ENCODE measurements at places on chromosomes 7 and 10. TPM values are rescaled to one million over a fixed set of nuclear protein-coding genes. Genes with fewer than 3 reads are reported as not detected.

CLDN4 gene
- total RNA-seq, result 219 TPM

GDF2 gene
- total RNA-seq, result not detected

GRID2IP gene
- total RNA-seq, result 0.21 TPM

LIPM gene
- total RNA-seq, result not detected

TRPV6 gene
- 5.0 TPM for total RNA-seq

C10orf62 gene
- total RNA-seq, result not detected

LIPK gene
- total RNA-seq, result not detected

FMC1 gene
- total RNA-seq, result 11.1 TPM

ZMIZ2 gene
- total RNA-seq, result 96.1 TPM

SH2D4B gene
- total RNA-seq, result 0.37 TPM

GSTO2 gene
- total RNA-seq, result 9.5 TPM

DNA sequence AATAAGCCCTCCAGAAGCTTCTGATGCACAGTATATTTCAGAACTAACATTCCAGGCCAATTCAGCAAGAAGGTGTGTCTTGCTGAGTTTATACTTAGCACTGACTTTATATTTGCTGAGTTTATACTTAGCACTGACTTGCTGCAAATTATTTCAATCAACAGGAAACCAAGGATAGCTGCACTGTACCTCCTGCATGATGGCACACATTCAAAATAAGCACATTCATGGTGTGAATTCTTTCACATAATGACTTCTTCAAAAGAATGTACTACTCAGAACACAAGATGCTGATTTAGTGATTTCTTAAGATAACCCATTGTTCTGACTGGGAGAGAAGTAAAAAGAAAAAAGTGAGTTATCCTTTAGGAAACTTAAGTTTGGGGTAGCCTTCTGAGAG is 52.0 kb downstream of the JAZF1 start:
- H3K4me1 ChIP-seq, result no peaks in the 10 kb centered on the region
- H3K4me3 ChIP-seq, result no peak overlapping the region
- no peak overlapping the region for H3K27ac ChIP-seq
- H3K36me3 ChIP-seq, result no peaks in the 10 kb centered on the region

DNA sequence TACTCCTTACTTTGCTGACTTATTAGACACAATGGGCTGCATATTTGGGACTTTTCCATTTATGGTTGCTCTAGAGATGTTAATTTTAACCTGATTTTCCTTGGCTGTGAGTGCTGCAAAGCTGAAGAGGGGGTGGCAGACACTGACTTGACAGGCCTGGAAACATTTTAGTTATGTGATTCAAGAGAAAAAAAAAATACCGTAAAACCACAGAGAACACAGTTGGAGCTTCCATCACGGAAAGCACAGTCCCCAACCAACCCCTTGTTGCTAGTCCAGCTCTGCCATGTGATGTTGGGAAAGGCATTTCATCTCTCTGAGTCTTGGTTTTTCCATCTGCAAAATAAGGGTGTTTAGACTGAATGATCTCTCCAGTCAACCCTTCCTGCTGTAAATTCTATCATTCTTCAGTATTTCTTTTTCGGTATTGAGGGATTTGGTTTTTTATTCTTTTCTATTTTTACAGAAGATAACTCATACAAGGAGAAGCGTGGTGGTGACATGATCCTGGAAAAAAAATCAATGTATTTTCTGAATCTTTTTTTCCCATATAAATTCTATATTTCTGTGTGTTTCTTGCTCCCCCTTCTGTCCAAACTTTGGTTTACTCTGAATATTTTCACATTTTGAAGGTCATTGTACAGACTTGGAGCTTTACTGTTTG is 246.1 kb downstream of the REEP3 start:
- no peaks in the 10 kb centered on the region for H3K27me3 ChIP-seq
- no peak overlapping the region for H3K4me3 ChIP-seq
- no peaks in the 10 kb centered on the region for H3K4me1 ChIP-seq

GRCh38 chr7:76337147-76337546 is 21.6 kb downstream of the YWHAG start:
- H3K27ac ChIP-seq, result no peak overlapping the region
- no peak for DNase-seq
- H3K4me3 ChIP-seq, result no peak overlapping the region
- peaks cover 37% of the 10 kb centered on the region for H3K36me3 ChIP-seq

- no peak for DNase-seq
- no peak overlapping the region for H3K27ac ChIP-seq
- no peak overlapping the region for H3K4me3 ChIP-seq
- H3K36me3 ChIP-seq, result no peaks in the 10 kb centered on the region
- H3K27me3 ChIP-seq, result no peaks in the 10 kb centered on the region
Measured at GRCh38 chr7:78141522-78142281, 343.1 kb downstream of the PHTF2 start.

GRCh38 chr7:99371376-99371920 is 3.1 kb upstream of the ARPC1B start:
- no peak overlapping the region for H3K4me3 ChIP-seq
- DNase-seq, result no peak
- H3K36me3 ChIP-seq, result peaks cover 26% of the 10 kb centered on the region
- H3K27me3 ChIP-seq, result no peaks in the 10 kb centered on the region
- no peak overlapping the region for H3K27ac ChIP-seq

DNA sequence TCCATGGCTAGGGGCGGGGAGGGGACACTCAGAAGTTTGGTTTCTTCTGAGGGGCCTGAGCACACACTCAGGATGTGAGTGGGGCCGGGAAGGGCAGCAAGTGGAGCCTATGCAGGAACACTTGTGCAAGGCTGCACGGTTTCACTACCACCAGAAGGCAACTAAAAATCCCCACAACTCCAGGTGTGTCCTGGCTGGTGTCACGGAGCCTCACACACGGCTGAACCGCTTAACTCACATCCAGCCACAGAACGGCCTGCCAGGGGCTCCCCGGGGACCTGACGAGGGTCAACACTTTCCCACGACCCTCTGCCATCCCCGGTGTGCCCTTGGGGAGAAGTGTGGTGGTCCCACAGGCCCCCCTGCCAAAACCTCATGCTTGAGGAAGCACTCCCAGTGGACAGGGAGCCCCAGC is 173.9 kb downstream of the ELFN1 start:
- no peaks in the 10 kb centered on the region for H3K27me3 ChIP-seq
- DNase-seq, result no peak
- H3K36me3 ChIP-seq, result peaks cover 33% of the 10 kb centered on the region
- no peak overlapping the region for H3K27ac ChIP-seq
